ENCODE measurements at places on chromosomes 3 and 15. TPM values are rescaled to one million over a fixed set of nuclear protein-coding genes. Genes with fewer than 3 reads are reported as not detected.

The PPP1R2 gene
- 29.7 TPM for total RNA-seq

DNA sequence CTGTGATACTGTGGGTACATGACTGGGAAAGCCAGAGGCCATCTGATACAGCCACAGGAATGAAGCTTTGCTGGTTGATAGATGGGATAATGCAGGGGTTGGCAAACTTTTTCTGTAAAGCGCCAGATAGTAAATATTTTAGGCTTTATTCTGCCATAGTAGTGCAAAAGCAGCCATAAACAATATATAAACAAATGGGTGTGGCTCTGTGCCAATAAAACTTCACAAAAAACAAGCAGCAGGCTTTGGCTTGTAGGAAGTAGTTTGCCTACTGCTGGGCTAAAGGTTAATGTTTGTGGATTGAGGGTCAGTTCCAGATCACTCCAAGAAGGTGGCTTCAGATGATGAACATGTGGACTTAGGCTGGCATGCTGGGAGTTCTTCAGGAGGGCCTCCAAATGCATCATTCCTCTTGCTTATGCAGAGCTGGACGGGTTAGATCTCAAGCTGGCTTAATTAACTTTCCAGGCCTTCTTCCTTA is 305.7 kb downstream of the RPLP1 start:
- H3K36me3 ChIP-seq: peaks cover 10% of the 10 kb centered on the region
- peaks cover 4% of the 10 kb centered on the region for H3K4me1 ChIP-seq
- DNase-seq: no peak
- no peak overlapping the region for H3K27ac ChIP-seq
- H3K4me3 ChIP-seq: no peak overlapping the region

The SHF gene
- 309 TPM for total RNA-seq

The FANCD2OS gene
- total RNA-seq: not detected

The NCBP2 gene
- 118 TPM for total RNA-seq

- peaks cover 3% of the 10 kb centered on the region for H3K36me3 ChIP-seq
- H3K27me3 ChIP-seq: peaks cover 1% of the 10 kb centered on the region
- H3K4me3 ChIP-seq: peak overlapping the region; percentile 92
- peak; percentile 91 for DNase-seq
- H3K27ac ChIP-seq: peak overlapping the region; percentile 97
- peaks cover 30% of the 10 kb centered on the region for H3K4me1 ChIP-seq
Measured at GRCh38 chr15:98865397-98866339, 141.9 kb downstream of the PGPEP1L start.

The MASP1 gene
- total RNA-seq: 1.7 TPM

DNA sequence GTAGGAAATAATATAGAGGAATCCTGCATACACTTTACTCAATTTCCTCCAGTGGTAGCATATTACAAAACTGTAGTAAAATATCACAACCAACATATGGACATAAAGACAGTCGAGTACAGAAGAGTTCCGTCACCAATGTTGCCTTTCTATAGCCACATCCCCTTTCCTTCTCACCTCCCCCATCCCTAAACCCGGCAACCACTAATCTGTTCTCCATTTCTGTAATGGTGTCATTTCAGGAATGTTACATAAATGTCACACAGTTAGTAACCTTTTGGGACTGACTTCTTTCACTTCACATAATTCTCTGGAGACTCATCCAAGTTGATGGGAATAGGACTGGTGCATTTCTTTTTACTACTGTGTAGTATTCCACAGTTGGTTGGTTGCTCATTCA is 41.4 kb upstream of the ATG7 start:
- no peaks in the 10 kb centered on the region for H3K36me3 ChIP-seq
- peaks cover 2% of the 10 kb centered on the region for H3K27me3 ChIP-seq
- H3K4me3 ChIP-seq: no peak overlapping the region
- no peaks in the 10 kb centered on the region for H3K4me1 ChIP-seq
- H3K27ac ChIP-seq: no peak overlapping the region
- DNase-seq: no peak

The ZNF660 gene
- 35.4 TPM for total RNA-seq

DNA sequence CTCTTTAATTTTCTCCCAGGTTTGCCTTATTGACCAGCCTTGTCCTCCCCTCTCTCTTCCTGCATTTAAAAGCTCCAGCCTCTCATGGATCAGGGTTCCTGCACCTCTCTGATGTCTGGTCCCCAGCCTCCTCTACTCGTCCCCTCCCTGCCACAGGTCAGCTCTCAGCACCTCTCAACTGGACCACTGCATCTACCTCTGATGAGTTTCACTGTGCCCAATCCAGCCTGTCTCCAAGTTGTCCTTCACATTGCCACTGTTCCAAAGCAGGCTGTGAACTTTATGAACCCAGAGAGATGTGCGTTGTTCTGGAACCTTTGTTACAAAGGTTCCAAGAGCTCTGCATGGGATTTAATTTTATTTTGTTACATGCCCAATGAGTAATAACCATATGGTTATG is 76.6 kb downstream of the SLCO3A1 start:
- H3K4me1 ChIP-seq: peaks cover 46% of the 10 kb centered on the region
- no peak overlapping the region for H3K4me3 ChIP-seq
- H3K27me3 ChIP-seq: no peaks in the 10 kb centered on the region

DNA sequence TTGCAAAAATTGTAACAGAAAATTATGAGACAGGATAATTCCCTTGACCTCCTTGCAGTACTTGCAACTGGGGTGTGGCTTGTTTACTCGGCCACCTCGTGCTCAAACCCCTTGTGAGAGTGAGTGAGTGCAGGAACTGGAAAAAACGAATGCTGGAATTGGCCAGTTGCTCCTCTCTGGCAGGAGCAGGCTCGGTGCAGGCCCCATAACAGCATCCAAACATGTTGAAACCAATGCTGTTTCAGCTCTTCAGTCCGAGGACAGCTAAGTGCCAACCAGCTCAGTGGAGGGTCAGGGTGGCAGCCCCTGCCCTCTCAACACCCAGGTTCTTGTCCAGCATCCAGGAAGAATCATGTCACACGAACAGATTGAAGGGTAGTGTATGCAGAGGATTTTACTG is 36.9 kb downstream of the METTL6 start:
- H3K4me1 ChIP-seq: no peaks in the 10 kb centered on the region
- no peak overlapping the region for H3K4me3 ChIP-seq
- H3K36me3 ChIP-seq: peaks cover 7% of the 10 kb centered on the region
- no peak overlapping the region for H3K27ac ChIP-seq

DNA sequence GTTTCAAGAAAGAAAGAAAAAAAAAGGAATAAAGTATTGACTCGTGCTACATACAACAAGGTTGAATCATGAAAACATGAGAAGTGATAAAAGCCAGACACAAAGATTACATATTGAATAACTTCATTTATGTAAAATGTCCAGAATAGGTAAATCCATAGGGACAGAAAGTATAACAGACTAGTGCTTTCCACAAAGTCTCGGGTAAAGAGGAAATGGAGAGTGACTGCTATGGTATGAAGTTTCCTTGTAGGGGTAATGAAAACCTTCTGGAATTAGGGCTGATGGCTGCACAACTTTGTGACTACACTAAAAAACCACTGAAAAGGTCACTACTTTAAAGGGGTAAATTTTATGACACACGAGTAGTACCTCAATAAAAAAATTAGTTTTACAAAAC is 13.0 kb downstream of the LRRFIP2 start:
- no peak overlapping the region for H3K4me3 ChIP-seq
- H3K36me3 ChIP-seq: no peaks in the 10 kb centered on the region
- no peak overlapping the region for H3K27ac ChIP-seq

DNA sequence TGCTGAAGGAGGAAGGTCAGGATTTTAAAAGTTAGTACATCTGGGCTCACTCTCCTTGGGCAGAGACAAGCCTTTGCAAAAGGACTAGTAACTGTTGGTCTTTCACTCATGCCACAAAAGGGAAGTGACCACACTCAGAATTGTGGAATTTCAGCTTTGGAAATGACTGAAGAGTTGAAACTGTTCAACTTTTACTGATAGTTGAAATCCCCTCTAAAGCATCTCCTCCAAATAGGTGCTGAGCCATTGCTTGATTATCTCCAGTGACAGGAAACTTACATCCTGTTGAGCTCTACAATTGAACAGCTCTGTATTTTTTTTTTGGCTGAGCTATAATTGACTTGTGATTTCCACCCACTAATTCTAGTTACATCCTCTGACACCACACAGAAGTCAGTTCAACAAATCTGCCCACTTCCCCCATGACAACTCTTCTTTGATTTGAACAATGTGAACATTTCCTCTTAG is 254.8 kb upstream of the TPRG1 start:
- no peaks in the 10 kb centered on the region for H3K36me3 ChIP-seq
- H3K27me3 ChIP-seq: no peaks in the 10 kb centered on the region
- H3K4me1 ChIP-seq: no peaks in the 10 kb centered on the region
- H3K4me3 ChIP-seq: no peak overlapping the region
- H3K27ac ChIP-seq: no peak overlapping the region
- no peak for DNase-seq

Data from glutamatergic neuron (in vitro differentiated cells).